GM12878 (cell line): ENCODE measurements at places on chromosomes 5 and 9.

DNA sequence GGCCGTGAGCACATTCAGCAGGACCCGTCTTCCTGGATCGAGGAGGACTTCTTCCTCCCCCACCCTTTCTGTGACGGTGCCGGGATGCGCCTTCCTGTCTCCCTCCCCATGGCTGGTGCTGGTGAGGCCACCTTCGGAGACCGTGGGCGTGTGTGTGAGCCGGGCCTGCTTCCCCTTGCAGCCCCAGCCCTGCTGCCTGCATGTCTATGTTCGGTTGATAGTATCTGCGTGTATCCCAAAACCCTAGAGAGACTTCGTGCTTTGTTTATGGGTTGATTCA lies 12.8 kb downstream of the CEP72 start:
- no peak for DNase-seq

GRCh38 chr5:76691467-76692273 lies 24.3 kb upstream of the F2R start:
- DNase-seq = peak; percentile 11

GRCh38 chr9:123927625-123928532 lies 2.0 kb downstream of the DENND1A start:
- peak; percentile 58 for DNase-seq

- DNase-seq = no peak
Observed at GRCh38 chr5:147626464-147626863, 116.6 kb upstream of the DPYSL3 start.

- DNase-seq = peak; percentile 48
Observed at GRCh38 chr9:122092611-122093506, at the start of gene TTLL11. TTLL11 (minus strand) TSS chr9:122093308; CDS start chr9:122093148, 160 bp downstream.

DNA sequence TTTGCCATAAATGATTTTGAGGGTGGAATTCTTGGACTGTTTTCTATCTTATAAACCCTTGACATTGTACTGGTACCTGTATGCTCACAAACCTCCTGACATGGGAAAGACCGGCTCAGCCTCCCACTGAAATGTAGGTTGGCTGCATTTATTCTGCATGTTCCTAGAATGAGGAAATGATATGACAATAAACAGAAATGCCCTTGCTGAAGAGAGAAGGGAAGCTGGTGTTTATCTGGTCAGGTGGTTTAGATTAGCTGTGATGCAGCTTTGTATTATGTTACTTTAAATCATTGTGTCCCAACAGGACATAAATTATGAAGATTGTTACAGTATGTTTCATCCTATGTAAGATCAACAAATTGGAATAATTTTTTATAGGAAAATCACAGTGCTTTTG lies 23.1 kb upstream of the CATSPER3 start:
- DNase-seq = no peak

GRCh38 chr9:77883846-77884771 lies 147.5 kb downstream of the GNAQ start:
- no peak for DNase-seq

DNA sequence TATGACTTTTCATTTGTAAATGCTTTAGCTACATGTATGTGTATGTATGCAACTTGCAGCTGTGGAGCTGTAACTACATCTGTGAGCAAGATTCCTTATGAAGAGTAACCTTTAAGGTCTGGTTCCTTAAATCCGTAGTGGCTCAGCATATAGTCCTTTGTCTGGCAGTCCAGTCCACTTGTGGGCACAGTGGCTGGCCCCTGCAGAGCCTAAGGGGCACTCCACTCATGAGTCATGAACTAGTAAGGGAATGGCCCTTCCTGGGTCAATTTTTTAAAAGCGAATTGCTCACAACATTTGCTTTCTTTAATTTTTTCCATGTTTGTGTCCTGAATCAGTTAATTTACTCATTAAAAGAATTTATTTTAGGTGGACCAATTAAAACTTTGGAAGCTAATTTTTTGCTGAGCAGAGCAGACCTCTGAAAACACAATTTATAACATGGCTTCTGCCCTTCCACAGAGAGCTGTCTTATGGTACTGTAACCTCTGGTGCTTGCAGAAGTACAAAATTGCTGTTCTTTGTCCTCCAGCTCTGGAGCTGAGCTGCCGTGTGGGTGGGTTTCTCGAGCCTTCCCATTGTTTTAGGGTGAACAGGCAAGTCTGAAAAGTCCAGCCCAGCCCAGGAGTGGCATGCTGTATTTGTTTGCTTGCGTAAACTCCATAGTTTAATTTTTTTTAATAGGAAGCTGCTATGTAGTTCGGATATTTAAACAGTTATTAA lies 110.1 kb downstream of the MVB12B start:
- no peak for DNase-seq

GRCh38 chr5:74149395-74149794 lies 491.1 kb downstream of the ENC1 start:
- DNase-seq = no peak
